CD8-positive, alpha-beta memory T cell (primary cell): ENCODE measurements at places on chromosomes 7 and 10. TPM values are rescaled to one million over a fixed set of nuclear protein-coding genes. Genes with fewer than 3 reads are reported as not detected.
A peak's percentile ranks its signal among the peaks of the same experiment; 100 is the strongest.

- DNase-seq, result no peak
Measured at GRCh38 chr10:111150691-111151090, 73.9 kb downstream of the ADRA2A start.

DNA sequence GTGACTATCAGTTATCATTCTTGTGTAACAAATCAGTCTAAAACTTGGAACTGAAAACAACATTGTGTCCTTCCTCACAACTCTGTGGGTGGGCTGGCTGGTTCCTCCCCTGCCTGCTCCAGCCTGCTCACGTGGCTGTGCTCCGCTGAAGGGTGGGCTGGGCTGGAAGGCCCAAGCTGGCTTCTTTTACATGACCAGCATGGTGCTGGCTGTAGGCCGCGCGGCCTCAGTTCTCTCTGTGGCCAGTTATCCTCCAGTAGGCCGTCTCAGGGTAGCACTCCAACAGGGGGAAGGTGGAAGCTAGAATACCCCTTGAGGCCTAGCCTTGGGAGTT, 11.3 kb downstream of the ADAMTS14 start:
- DNase-seq, result no peak

DNA sequence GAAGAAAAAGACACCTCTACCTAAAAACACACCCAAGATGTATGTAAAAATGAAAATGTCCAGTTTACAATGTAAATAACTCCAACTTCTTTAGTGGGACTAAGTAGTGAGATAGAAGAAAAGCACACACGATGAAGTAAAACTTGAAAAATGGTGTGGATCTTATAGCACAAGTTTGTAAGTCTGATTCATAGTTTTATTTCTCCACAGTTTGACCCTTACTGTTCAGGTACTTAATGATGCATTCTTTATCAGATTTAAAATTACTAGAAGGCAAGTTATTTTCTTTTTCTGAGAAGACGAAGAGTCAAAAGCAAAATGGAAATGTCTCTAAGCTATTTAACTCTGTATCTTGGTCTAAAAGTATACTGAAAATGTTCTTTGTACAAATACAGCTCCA, 6.1 kb downstream of the NAMPT start:
- no peak for DNase-seq

DNA sequence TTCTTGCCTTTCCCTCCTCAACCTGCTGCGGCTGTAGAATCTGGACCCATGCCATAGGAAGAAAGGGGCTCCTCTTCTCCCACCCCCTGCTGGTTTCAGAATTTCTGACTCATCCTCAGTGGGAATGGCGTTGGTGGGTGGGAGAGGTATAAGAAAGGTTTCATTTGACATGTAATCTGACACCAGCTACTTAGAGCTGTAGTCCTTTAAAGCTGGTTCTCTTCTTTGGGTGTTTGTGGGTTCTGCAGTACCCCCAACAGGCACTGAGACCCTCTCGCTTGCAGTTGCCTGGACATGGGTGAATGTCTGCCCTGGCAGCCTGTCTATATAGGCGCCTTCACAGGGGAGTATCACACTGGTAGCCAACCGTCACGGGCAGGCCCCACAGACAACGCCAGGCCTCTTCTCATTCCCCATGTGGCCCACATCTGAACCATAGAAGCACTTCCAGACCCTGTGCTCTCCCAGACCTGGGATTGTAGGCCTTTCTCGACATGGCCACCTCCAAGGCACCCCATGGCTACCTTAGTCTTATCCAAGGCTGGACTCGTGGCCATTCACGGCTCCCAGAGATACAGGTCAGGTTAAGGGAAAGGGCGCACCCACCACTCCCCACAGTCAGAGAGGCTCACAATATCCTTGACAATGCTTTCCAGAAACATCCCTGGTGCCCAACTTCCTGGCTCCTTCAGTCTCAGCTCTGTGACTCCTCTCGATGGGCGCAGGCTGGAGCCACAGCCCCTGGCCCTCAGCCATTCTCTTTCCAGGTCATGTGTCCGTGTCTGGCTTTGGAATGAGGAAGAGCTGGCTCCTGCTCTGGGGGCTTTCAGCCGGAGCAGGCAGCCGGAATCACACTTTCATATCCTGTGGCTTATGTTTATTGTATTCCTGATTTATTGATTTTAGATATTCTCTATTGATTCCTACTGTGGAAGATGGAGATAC, 17.5 kb downstream of the ZNF862 start:
- peak; percentile 18 for DNase-seq

DNA sequence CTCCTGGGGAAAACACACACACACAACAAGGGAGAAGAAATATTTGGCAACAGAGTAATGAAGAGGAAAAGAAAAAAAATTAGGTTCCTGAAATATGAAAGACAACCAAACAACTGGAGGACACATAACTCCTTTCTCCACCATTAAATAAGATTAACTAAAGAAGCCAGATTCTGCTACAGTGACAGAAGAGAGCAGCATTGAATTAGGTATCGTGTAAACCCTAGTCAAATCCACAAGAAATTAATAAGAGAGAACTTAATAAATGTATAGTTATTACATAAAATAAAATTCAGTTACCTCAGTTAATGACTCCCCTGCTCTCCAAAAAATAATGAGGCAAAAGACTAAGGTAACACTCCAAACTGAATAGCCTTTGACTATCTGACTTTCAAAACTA, 306.7 kb downstream of the CRPPA start:
- DNase-seq, result no peak

GRCh38 chr7:105013816-105014692, at the start of gene KMT2E:
KMT2E (plus strand) TSS chr7:105014205; CDS start chr7:105040953, 26,748 bp downstream.
- DNase-seq, result peak; percentile 93

DNA sequence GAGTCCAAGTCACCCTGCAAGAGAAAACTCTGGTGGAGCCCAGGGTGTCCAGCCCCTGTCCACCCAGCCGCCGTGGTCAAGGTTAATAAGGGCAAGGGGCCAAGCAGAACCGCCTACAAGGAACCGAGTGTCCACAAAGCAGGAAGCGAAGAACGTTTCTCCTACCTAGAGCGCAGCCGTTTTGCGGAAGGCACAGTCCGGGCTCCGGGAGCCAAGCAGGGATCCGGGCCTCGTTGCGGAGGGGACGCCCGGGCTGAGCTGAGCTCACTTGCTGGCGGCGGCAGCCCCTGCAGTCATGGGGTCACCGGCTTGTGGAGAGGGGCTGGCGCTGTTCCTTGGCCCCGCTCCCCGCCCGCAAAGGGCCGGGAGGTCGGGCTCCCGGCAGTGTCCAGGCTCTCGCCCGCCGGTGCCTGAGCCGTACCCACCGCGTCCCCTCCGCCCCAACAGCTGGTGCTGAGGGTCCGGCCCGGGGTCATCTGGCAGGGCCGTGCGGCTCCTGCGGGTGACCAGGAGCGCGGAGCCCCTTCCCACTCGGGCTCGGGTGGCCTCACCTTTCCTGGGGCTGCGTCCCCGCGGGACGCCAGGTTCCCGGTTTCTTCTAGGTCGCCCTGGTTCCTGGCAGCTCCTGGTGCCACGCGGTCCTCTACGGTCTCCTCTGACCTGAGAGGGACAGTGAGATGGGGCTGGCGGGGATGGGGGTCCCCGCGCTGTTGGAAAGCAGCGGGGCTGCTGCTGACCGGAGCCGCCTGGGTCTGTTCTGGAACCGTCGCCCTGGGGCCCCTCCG, 14.0 kb upstream of the ZNF273 start:
- DNase-seq, result peak; percentile 16

DNA sequence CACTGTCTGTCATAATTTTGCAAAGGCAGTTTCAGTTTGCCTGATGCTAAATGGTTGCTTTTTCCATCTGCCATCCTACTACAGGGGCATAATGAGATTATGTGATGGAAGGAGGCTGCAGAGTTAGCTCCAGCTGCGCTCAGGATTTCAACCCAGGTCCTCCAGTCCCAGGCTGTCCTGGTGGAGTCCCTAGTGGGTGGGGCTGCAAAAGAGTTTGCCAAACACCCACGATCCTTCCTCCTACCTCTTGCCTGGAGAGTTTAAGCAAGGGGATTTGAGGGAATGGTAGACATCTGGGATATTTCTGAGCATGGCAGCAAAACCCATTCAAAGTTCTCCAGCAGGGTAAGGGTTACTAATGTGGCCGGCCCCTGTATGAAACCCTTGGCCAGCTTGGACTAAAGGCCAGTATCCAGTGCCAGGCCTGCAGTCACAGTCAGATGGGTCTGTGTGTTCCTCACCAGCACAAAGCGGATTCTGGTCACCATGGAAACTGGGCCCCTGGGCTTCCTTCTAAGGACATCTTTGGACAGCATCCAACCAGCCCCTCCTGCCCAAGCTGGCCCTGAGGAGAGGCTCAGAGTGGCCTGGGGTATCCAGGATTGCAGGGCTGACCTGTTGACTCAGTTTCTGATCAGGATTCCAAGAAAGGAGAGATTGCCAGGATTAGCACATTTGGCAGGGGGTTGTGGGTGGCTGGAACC, 42.7 kb upstream of the CHST3 start:
- no peak for DNase-seq

The CYP3A7 gene
- total RNA-seq, result not detected

The OPALIN gene
- not detected for total RNA-seq

The LIPN gene
- total RNA-seq, result not detected

The HSPA12A gene
- 0.04 TPM for total RNA-seq

The DNAJB9 gene
- total RNA-seq, result 12.0 TPM

The EVX1 gene
- total RNA-seq, result not detected
